ENCODE measurements at places on chromosomes 12 and 14.

GRCh38 chr12:12249216-12250050 is 17.4 kb downstream of the LRP6 start:
- no peak for DNase-seq

DNA sequence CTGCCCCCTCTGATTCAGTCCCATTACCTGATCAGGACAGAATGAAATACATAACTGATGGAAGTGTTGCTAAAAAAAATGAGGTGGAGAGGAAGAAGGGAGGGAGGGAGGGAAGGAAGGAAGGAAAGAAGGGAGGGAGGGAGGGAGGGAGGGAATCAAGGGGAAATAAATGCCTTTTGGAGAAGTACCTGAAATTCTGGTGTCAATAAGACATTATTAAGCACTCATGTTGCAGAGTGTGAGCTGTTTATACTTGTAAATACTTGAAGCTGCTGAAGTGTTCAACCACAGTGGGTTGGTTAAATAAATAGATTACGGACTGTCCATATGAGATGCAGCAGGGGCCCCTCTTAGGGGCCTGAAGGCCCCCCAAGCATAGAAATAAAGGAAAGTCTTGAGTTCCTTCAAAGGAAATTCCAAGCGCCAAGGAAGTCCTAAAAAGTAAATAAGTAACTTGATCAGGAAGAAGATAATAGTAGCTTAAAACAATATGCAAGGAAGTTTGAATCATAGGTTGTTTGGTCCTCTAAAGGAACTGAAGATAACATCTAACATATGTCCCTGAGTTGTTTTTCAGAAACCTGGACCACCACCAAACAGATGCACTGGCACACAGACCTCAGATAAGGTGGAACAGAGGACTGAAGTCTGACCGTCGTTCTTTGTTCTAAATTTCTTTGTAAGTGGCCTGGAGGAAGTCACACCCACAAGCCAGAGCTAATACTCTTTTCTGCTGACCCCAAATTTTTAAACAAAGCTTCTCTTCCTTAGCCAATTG is 110.8 kb downstream of the SEC23A start:
- DNase-seq, result no peak

GRCh38 chr12:15163030-15163976 is 57.9 kb downstream of the RERG start:
- DNase-seq, result no peak

DNA sequence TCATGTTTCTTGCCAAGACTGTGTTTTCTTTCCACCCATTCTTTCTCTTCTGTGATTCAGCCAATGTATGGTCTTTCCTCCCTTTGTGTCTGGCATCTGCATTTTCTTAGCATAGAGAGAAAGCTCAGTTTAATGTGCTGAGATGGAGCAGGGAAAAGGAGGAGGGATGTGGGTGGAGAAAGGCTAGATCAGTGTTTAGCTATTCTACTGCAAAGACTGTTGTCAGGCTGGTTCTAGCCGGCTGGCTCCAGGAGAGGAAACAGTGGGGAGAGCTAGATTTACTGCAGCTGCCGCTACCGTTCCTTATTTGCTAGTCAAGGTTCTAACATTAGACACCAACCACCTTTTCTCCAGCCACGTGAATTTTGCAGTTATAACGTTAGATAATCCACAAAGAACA is 5.2 kb upstream of the RIMKLB start:
- no peak for DNase-seq

DNA sequence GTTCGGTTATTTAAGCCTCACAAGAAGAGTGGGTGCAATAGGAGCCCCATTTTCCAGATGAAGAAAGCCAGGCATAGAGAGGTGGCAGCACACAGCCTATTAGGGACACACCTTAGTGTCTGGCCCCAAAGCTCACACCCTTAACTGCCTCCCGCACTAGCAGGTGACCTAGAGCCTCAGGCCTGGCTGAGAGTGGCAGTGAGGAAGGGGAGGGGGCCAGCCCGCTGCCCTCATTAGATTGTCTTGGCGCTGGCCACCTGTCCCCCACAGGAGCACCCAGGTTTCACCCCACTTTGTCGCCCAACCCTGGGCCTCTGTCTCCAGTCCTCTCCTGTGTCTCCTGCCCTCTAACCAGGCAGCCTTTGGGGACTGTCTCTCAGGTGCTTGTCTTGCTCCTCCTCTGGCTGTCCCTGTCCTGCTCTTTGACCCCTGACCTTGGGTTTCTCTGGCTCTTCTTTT is 18.5 kb upstream of the PGF start:
- no peak for DNase-seq

- DNase-seq, result no peak
These were observed 20.5 kb upstream of the DUSP6 start for GRCh38 chr12:89372584-89373370.

DNA sequence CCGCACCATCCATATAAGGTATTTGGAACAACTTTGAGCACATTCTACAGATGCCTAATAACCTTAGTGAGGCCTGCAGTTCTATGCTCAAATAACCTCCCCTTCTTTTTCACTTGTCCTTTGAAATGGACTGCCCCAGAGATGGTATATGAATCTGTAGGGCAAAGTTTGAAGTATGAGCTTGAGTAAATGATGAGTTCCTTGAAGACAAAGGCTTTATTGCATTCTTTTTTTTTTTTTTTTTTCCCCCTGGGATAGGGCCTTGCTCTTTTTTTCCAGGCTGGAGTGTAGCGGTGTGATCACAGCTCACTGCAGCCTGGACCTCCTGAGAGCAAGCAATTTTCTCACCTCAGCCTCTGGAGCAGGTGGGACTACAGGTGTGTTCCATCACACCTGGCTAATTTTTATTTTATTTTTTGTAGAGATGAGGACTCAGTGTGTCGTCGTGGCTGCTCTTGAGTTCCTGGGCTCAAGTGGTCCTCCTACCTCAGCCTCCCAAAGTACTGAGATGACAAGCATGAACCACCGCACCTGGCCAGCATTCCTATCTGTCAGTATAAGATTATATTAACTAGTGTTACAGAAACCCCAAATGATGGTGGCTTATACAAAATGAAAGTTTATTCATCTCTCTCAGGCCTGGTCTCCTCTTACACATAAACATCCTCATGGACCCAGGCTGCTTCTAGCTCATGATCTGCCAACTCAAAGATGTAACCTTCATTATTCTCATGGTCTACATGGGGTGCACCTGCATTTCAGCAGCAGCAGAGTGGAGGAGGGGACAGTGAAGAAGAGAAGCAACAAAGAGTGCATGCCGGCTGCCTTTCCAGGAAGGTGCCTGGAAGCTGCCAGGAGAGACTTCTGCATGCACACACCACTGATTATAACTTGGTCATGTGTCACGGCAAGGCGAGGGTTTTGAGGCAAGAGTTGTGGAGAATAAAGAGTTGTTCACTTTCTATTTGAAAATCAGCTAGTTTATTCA is 101.4 kb downstream of the DUSP16 start:
- no peak for DNase-seq

DNA sequence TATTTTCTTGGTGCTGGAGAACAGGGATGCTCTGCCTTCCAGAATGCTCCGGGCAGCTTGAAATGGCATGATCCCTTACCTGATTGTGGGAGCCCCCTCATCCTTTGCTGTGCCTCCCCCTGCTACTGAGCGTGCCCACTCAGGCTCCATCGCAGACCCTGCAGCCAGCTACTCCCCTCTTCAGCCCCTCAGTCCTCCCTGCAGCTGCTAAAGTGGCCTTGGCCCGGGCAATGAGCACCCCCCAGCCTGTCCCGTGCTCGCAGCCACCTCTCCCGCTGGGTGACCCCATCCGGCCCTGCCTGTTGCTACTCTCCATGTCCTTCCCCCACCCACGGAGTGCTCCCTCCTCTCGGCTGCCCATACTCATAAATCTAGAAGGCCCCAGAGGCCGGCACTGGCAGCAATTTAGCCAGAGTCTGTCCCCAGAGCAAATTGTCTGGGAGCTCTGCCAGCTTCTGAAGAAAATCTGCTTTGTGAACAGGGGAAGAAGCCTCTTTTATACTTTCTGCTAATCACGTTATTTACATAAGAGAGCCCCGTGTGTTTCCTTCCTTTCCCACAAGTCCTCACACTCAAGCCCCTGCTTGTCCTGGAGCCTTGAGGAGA is 143.7 kb upstream of the FRMD6 start:
- DNase-seq, result no peak

GRCh38 chr12:69610729-69611128 is at the start of gene LRRC10:
TSS of gene LRRC10 (minus strand) at chr12:69610907. CDS start at chr12:69610838, 69 bp downstream.
- no peak for DNase-seq

- DNase-seq, result no peak
These were observed 21.6 kb upstream of the AMN start for GRCh38 chr14:102900631-102901571.

DNA sequence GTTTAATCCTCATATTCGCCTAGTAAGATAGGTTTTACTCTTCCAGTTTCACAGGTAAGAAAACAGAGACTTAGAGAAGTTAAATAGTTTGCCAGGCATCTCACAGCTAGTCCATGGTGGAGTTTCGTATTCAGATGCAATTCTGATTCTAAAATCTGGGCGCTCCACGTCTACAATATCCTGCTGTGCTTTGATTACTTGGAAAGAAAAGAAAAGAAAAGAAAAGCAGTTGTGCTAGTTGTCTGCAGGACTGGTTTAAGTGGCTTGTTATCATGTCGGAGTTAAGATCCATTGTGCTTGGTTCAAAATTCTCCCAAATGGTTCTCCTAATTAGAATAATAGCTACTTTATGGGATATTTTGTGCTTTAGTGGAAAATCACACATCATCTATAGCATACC is 18.6 kb downstream of the AKAP3 start:
- no peak for DNase-seq

- DNase-seq, result no peak
These were observed 3.8 kb downstream of the IRAK4 start for GRCh38 chr12:43762596-43762995.

DNA sequence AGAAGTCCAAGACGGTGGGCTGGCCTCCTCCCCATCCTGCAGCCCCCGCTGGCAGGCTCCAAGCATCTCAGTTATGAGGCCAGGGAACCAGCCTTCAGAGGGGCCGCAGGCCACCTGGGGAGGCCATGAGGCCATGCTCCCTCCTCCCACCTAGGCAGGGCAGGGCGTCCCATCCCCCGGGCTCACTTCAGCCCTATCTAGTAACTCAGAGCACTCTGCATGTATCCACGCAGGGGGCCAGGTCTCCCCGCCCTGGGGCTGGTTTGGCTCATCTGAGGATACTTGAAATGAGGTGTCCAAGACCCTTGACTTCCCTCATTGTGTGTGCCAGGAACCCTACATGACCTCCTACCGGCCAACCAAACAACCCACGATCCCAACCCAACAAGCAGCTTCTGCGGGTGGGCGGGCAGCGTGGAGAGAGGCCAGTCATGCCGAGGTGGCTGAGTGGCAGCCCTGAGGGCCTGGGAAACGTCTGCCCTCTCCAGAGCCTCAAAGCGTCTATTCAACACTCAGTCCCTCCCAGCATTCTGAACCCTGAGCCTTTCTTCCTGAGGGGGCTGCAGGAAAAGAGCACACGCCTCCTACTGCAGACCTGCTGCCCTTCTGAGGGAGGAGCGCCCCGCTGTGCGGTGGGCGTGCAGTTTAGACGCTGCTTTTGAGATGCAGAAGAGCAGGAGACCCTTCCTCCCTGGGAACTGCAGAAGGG is 16.8 kb downstream of the ISCA2 start:
- no peak for DNase-seq

GRCh38 chr14:22024137-22024536 is 350.5 kb upstream of the OR4E1 start:
- no peak for DNase-seq

DNA sequence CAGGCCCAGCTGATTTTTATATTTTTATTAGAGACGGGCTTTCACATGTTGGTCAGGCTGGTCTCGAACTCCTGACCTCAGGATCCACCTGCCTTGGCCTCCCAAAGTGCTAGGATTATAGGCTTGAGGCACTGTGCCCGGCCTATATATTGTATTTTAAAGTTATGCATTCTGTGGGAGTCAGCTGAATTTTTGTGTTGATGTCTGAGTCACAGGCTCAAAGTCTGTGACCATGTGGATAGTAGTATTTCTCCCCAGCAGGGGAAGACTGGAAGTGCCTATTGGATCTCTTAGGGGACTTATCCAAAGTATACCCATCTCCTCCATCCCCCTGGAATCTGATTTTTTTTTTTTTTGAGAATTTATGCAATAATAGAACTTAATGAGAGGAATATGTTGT is 43.8 kb upstream of the ATF1 start:
- DNase-seq, result no peak

DNA sequence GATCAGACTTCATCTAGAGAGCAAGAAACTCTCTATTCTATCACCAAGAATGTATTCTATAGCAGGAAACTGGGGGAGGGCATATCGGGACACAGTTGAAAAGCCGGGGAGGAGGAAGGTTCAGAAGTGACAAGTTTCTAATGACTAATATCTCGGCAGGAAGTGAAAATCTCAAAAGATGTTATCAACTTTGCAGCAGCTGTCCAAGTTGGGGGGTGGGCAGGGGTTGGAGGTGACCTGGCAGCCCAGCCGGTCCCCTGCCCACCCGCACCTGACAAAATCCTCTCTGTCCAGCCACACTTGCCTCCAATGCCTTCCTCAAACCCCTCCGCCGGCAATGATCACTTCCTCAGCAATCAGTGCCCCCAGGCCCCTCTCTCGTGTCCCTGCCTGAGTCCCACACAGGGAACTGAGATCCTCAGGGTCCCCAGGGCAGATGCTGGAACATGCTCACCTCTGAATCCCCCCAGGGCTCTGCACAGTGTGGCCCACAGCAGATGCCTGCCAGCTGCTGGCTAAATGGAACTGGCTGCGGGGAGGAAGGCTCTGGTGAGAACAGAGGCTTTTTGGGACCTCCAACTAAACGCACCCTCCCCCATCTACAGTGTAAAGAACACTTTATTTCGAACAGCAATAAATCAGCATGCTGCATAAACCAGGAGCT is 43.9 kb downstream of the CCDC88C start:
- DNase-seq, result no peak

DNA sequence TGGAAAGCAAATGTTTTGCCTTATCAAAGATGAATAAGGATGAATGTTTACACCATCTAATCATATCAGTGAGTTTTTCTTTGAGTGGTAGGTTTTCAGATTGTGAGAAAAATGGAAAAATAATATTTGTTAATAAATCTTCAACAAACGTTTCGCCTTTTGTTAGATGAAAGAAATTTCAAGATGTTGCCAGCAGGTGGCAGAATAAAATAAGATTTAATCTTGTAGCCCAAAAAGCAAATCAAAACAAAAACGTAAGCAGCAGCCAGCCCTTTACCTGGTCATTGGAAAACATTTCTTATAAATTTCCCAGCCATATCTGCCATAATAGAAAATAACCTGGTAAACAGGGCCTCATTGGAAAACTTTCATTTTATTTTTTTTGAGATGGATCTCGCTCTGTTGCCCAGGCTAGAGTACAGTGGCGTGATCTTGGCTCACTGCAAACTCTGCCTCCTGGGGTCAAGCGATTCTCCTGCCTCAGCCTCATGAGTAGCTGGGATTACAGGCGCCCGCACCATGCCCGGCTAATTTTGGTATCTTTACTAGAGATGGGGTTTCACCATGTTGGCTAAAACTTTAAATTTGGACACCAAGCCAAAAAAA is 15.4 kb upstream of the TMEM120B start:
- DNase-seq, result no peak

- DNase-seq, result no peak
These were observed 18.2 kb downstream of the TMX1 start for GRCh38 chr14:51258280-51258679.

- no peak for DNase-seq
These were observed 30.4 kb downstream of the CBX5 start for GRCh38 chr12:54249489-54249888.

GRCh38 chr12:94553130-94553519 is 93.5 kb upstream of the CEP83 start:
- no peak for DNase-seq

GRCh38 chr12:55711786-55712553 is 3.9 kb upstream of the BLOC1S1 start:
- DNase-seq, result no peak

Data from activated CD8-positive, alpha-beta memory T cell treated with anti-CD3 and anti-CD28 coated beads for 1 hour (primary cell).